Cerebellar nuclear complex (tissue), 1 donor: ENCODE measurements at places on chromosomes 4 and X.

DNA sequence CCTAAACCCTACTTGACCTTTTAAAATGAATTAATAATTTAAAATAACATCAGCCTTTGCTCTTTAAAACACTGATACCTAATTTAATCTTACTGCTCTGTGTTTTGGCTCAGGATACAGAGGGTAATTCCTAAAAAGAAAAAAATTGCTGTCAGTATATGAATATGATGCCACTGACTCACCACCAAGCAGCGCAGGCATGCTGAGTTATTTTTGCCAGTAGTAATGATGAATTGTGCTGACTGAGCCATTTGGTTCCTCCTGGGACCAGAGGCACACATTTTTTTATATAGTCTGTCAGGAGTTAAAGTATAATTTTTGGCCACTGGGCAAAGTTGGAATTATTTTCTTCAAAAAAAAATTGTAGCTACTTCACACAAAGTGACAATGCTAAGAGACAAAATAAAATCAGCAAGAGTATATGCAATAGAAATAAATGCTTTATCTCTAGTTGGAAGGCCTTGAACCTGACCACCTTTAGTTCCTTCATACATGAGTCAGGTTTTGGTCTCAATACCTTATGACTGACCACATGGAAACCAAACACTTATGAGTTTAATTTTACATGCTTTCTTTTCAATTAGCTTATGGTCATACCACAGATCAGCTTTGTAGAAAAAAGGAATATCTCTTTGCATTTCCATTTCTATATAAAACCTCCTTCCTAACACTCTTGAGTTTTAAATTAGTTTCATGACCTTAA, 115.1 kb downstream of the PPP3CA start:
- no peak for DNase-seq

DNA sequence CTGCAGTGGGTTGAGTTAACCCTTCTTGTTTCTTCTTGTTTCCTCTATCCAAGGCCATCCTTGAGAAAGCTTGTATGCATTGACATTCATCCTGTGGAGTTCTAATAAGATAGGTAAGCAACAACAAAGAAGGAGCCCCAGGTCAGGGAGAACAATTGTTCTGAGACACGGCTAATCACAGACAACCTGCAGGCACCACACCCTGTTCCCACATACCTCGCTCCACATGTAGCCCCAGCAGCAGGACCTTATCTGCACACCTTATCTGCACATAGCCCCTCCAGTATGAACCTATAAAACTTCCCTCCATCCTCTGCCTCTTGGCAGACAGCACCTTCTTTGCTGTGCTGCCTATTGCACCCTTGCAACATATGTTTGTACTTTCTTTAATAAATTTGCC, 129.1 kb downstream of the MSL3 start:
- no peak for DNase-seq

GRCh38 chr4:185637163-185637875, 102.0 kb upstream of the PDLIM3 start:
- DNase-seq = no peak

DNA sequence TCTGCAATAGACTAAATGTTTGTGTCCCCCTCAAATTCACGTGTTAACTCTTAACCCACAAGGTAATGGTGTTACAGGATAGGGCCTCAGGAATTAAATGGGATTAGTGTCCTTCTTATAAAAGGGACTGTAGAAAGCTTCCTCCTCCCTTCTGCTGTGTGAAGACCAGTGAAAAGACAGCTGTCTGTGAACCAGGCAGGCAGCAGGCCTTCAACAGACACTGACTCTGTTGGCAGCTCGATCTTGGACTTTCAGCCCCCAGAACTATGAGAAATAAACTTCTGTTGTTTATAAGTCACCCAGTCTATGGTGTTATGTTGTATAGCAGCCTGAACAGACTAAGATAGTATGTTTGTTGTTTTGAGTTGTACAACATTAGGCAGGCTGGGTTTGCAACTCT, 208.1 kb downstream of the GBA3 start:
- DNase-seq = no peak

GRCh38 chr4:7510538-7510937, 75.8 kb upstream of the PSAPL1 start:
- no peak for DNase-seq

DNA sequence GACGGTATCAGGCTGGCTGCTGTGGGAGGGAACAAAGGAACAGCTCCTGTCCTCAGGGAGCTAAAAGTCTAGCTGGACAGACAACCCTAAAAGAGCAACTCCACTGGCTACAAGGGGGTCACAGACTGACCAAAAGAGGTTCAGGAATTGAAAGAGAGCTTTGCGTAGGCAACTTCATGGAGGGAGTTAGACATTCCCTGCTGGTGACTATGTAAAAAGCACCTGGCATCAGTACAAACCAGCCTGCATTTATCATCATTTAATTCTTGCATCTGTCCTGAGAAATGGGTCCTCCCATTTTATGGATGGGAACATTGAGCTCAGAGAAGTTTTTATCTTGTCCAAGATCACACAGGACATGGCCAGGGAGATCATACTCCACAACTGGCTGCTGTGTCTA, 1.4 kb upstream of the LGI2 start:
- no peak for DNase-seq
